ENCODE measurements at places on chromosomes 1 and 21.

- no peak for DNase-seq
Observed at GRCh38 chr21:25722631-25723030, 12.1 kb downstream of the ATP5PF start.

DNA sequence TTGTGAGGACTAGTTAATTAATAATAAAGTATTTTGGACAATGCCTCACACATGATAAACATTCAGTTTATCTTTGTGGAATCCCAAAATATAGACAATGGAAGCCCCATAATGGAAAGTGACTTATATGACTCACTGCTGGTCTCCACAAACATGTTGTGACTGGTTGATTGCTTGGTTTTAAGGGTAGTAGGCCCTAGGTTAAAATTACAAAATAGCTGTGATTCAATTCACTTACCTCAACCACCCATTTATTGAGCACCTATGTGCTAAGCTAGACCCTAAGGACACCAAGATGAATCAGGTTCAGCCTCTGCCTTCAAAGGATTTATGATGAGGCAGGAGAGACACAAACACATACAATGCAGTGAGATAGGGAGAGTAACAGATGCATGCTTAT, 42.4 kb downstream of the KANK4 start:
- no peak for DNase-seq

GRCh38 chr1:6347641-6348487, 45.7 kb downstream of the ACOT7 start:
- DNase-seq = peak; percentile 58

GRCh38 chr1:247639381-247639981, 34.1 kb downstream of the OR2G3 start:
- peak; percentile 66 for DNase-seq

DNA sequence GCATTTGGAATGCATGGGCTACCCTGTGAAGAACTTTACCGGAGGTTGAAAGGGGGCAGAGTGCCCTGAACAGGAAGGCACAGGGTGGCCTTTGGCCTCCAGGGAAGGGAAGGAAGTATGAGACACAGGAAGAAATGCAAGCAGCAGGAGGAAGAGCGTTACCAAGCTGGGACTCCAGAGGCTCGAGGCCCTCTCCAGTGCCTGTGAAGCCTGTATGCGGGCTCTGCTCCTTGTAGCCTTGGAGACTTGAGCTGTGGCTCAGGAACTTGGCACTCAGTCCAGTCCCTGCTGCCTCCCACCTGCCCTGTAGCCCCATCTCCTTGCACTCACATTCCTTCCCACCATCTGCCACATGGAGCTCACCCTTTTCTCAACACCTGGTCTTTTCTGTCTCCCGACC, 33.5 kb upstream of the RNF19B start:
- no peak for DNase-seq

- peak; percentile 57 for DNase-seq
Observed at GRCh38 chr1:8317647-8318381, at the start of gene SLC45A1. TSS of gene SLC45A1 (plus strand) at chr1:8318114. CDS start at chr1:8324330, 6,216 bp downstream.

- peak; percentile 42 for DNase-seq
Observed at GRCh38 chr1:211643324-211644212, 31.9 kb downstream of the NEK2 start.

- DNase-seq = no peak
Observed at GRCh38 chr1:206823727-206824126, 41.7 kb upstream of the IL20 start.

DNA sequence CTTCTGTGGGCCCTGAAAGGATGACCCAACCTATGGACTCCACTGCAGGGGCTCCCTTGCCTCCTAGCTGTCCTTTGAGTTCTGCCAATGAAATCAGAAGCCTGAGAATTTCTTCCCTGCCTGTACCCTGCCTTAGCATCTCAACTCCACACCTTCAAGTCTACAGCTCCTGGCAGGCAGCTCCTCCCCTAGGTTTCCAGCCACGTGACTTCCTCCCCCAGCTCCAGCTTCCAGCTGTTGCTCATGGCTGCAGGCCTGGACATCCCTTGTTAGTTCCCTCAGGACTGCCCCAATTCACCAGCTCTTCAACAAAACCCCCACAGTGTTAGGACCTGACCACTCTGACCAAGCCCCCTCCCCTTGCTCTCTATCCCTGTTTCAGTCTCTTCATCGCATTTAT, 2.4 kb downstream of the RCAN1 start:
- DNase-seq = no peak

- DNase-seq = no peak
Observed at GRCh38 chr1:206897175-206897574, at the start of gene IL24. TSS of gene IL24 (plus strand) at chr1:206897443. CDS start at chr1:206897833, 390 bp downstream.

- peak; percentile 98 for DNase-seq
Observed at GRCh38 chr1:230851291-230851691, 17.0 kb downstream of the C1orf198 start.

GRCh38 chr21:16154951-16155635, 425.3 kb downstream of the USP25 start:
- peak; percentile 75 for DNase-seq

GRCh38 chr1:225658041-225658440, 5.1 kb upstream of the ENAH start:
- DNase-seq = no peak

DNA sequence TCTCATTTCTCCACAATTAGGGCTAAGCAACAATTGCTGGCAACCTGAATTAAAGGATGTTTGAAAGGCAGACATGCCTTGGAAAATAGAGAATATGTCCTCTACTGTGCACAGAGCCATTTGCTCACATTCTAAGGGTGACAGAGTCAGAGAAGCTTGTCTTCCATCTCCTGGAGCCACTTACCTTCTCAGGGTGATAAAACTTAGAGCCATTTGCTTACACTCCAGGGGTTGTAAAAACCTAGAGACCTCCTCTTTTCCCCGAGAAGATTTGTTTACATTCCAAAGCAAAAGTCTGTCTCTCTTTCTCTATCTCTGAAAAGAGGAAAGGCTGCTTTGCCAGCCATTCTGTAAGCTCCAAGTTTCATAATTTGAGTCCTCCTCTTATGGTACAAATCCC, 61.3 kb downstream of the LBR start:
- peak; percentile 81 for DNase-seq

- no peak for DNase-seq
Observed at GRCh38 chr1:21110163-21110562, 66.5 kb downstream of the EIF4G3 start.

GRCh38 chr1:154260127-154260526, 12.3 kb upstream of the HAX1 start:
- DNase-seq = no peak

GRCh38 chr1:150259758-150260669, 2.4 kb downstream of the CA14 start:
- DNase-seq = peak; percentile 94

Measured in mesendoderm (in vitro differentiated cells).